ENCODE measurements at places on chromosomes 2 and 18.

DNA sequence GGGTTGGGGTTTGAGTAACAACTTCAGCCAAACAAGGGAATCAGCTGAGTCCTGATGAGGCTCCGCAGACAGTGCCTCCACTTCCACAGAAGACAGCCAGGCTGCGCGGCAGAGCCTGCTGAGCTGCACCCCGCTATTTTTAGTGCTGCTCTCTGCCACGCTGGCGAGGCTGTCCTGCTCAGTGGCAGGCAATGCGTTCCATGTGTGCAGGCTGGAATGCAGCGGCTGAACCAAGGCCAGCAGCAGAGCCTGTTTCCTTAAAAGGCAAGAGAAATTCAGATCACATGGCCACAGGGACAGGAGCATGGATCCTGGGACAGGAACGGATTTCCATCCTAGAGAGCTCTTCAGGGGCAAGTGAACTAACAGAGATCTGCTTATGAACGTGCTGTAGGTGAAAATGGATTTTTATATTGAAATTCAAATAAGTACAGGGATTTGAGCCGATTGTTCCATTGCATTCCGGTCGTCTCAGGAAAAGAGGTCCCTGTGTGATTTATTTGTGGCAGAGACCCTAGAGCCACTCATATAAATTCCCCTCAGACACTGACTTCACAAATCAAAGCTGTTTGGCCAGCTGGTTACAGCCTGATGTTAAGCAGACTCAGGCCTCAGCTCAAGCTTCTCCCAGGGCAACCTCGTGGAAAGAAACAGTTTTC is 98.7 kb downstream of the COL6A3 start:
- DNase-seq, result peak; percentile 90

GRCh38 chr18:79900610-79901570 is 50.6 kb downstream of the SLC66A2 start:
- DNase-seq, result peak; percentile 82

DNA sequence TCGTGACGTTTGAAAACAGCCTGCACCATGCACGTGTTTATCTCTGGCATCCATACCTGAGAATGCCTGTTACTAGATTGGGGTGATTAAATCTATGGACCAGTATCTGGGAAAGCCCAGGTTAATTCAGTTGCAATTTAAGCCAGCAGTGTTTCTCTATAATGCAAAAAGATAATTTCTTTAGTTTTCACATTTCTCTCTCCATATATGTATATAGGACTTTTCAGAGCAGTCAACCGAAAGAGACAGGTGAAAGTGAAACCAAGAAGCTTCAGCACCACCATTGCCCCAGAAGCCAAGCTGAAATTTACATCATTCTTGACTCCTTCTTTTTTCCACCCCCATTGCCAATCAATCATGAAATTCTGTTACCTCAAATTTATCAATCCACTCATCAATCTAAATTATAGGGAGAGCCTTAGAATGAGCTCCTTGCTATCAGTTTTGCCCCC is 2.7 kb upstream of the LRP2 start:
- DNase-seq, result no peak

DNA sequence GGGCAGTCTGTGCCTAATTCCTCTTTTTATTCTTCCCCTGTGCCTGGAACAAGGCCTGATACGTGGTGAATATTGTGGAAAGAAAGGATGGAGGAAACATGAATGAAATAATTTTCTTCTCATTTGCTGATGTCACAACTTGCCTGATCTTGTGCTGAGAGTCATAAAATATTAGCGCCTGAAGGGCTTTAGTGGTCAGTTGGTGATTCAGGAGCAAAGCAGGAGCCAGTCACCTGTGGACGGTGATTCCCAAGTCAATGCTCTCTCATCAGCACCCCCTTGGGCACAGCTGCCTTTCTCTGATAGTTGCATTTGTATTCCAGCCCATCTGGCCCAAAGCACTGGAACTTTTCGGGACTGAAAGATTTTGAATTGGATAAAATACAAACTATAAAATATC is 502.6 kb upstream of the RAB12 start:
- DNase-seq, result no peak

DNA sequence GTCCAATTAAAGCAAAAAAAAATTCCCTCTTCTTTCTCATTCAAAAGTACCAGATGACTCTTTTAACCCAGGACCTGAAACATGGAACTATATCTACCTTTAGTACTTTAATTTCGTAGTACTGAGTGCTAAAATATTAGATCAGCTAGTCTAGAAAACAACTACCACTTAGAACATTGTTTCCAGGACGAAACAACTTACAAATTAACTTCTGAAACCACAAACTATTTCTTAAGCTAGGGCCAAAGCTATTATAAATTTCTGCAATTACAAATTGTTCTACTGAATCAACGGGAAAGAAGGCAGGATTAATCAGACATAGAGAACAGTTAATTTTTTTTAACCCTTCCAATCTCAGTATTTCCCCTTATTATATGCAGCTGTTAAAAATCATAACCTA is 39.9 kb downstream of the DARS1 start:
- DNase-seq, result no peak

- no peak for DNase-seq
Measured at GRCh38 chr2:191748059-191748461, 70.1 kb downstream of the NABP1 start.

GRCh38 chr2:26235089-26235488 is 9.3 kb downstream of the HADHA start:
- no peak for DNase-seq

GRCh38 chr18:68041327-68041726 is 524.8 kb upstream of the DSEL start:
- DNase-seq, result no peak

GRCh38 chr2:162749994-162750393 is 88.6 kb downstream of the KCNH7 start:
- no peak for DNase-seq

DNA sequence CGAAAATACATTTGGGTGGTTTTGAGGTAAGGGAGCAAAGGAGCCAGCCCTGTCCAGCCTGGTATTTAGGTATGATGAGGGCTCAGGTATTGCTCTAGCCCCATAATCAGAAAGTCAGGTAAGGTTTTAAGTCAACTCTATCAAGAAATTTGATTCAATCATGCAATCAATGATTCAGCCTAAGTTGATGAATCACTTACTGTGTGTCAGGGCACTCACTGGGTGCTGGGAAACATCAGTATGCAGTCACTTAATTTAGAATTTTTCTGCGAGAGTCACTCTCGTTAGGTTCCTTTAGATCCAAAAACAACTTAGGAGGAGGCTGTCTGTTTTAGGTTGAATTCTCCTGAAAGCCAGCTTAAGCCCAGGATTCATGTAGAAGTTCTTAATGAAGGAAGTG is 17.7 kb upstream of the SERPINB2 start:
- DNase-seq, result no peak

GRCh38 chr18:12750076-12750714 is 47.4 kb downstream of the PSMG2 start:
- no peak for DNase-seq
